ENCODE measurements at places on chromosomes 13 and 19.

DNA sequence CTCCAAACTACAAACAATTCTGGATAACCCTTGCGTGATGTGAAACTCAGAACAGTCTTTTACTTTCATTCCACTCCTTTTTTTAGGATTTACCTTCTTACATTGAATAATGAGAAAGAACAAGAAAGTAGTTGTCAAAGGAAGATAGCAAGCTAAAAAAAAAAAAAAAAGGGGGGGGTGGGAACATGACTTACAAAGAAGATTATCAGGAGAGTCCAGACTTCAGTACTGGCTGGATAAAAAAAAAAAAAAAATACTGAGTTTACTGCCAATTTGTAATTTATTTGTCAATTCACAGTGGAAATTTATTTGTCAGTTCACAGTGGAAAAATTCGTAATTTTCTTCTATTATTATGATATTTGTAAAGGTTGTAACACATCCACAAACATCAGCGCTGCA lies 792.4 kb upstream of the SLITRK5 start:
- no peak for DNase-seq

DNA sequence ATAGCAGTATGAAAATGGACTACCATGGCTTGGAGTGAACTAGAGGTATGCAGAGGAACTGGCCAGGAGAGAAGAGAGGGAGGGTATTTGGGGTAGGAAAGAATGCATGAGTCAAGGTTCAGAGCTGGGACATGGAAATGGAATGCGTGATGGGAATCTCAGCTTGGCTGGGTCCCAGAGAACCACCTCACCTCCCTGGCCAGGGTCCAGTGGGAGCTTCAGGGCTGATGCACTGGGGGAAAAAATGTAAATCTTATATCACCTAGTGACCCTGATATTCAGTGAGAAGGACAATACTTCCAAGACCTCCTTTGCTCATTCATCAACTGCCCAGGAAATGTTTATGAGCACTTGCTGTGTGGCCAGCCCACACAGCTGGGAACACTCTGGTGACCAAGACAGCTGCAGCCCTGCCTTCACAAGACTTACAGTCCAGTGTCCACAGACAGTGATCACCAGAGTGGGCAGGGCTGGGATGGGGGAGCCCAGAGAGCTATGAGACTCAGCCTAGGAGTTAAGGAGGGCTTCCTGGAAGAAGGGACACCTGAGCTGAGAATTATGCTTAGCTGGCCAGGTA lies 12.8 kb downstream of the IGSF23 start:
- DNase-seq = no peak

DNA sequence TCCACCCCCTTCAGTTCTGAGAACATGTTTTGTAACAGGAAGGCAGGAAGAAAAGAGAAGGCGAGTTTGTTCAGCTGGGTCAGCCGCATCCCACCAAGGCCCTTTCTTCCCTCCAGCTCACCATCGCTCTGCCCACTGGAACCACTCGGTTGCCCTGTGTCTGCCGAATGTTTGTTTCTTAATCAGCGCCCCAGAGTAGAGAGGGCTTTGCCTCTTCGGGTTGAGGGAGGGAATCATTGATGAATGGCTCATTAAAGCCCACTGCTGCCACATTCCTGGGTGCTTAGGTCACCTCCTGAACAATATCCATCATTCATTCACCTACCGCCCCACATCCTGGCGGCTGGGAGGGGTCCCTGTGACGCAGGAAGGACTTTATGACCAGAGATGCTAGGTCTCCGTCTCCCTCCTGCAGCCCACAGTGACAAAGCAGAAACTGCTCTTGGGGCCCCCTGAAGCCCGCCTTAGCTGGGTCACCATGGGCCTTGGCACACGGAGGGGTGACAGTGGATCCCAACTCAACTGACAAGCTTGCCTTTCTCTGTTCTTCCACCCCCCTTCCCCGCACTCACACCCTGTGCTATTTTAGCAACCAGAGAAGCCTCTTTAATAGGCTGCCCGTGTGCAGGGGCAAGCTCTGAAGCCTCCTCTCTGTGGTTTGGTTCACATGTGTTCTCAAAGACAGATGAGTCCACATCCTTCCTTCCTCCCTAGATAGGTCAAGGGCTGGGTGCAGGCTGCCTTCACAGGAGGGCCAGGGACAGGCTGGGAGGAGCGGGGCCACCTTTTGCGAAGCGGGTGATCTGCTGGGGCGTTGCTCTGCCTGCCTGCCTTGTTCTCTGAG lies 46.2 kb downstream of the ACTN4 start:
- peak; percentile 71 for DNase-seq

DNA sequence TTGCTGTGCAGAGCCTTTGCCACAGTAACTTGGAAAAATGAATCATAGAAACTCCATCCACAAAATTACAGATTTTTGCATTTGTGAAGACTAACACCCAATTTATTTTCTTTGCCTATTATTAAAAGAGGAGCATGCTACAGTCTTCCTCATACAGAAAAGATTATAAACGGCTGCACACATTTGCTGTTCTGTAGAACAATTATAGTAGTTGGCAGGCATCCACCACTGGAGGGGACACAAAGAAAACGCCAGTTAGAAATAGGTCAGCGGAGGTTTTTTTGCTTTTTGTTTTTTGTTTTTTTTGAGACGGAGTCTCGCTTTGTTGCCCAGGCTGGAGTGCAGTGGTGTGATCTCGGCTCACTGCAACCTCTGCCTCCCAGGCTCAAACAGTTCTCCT lies 51.6 kb downstream of the SACS start:
- DNase-seq = no peak

DNA sequence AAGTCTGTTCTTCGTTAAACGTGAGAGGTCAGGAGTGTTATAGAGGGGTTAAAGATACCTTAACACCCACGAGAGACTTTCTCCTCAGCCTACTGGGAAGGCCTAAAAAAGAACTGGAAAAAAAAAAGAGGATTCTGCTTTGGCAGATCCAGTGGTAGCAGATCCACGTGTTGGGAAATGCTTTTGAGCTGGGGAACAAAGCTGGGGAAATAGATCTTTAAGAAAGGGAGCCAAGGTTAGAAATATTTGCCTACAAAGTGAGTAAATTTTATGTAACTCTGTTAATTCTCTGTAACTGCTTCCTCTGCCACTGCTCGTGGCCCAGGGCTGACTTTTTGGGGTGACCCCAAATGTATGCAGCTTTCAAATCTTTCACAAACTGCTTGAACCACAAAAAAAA lies 11.7 kb downstream of the RFX2 start:
- no peak for DNase-seq

- DNase-seq = no peak
These were observed 4.0 kb upstream of the MCF2L start for GRCh38 chr13:112964971-112965492.

DNA sequence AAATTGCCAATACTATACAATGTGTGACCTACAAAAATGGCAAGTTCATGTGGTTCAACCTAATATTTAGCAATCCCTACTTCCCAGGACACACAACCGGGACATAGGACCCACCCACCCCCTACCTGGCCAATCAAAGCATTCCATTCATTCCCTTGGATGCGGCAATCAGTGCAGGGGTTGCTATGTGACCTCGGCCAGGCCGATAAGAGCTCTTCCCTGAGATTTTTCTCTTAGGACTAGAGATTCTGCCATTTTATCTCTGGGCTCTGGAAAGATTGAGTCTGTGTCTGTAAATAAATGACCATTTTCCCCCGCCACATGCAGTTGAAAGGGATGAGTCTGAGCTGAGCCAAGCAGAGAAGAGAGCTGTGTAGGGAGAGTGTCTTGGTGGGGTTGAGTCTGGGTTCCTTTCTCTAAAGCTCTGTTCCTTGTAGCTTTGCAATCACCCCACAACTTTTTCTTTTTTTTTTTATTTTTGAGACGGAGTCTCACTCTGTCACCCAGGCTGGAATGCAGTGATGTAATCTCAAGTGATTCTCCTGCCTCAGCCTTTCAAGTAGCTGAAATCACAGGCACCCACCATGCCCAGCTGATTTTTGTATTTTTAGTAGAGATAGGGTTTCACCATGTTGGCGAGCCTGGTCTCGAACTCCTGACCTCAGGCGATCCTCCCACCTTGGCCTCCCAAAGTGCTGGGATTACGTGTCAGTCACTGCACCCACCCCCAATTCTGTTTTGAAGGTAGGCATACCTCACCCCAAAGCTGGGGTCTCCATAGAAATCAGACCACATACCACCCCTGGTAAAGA lies 7.4 kb downstream of the IFNL1 start:
- no peak for DNase-seq

GRCh38 chr13:113023694-113024430 lies 54.8 kb downstream of the MCF2L start:
- DNase-seq = no peak

GRCh38 chr13:27535546-27535945 lies 84.8 kb downstream of the LNX2 start:
- DNase-seq = no peak

- no peak for DNase-seq
These were observed 41.6 kb downstream of the MYO9B start for GRCh38 chr19:17116996-17117702.

GRCh38 chr13:47665043-47665442 lies 336.0 kb downstream of the SUCLA2 start:
- no peak for DNase-seq

GRCh38 chr19:13077240-13077639 lies 25.4 kb downstream of the LYL1 start:
- DNase-seq = no peak

GRCh38 chr13:52793515-52794061 lies 54.0 kb upstream of the CNMD start:
- DNase-seq = no peak

DNA sequence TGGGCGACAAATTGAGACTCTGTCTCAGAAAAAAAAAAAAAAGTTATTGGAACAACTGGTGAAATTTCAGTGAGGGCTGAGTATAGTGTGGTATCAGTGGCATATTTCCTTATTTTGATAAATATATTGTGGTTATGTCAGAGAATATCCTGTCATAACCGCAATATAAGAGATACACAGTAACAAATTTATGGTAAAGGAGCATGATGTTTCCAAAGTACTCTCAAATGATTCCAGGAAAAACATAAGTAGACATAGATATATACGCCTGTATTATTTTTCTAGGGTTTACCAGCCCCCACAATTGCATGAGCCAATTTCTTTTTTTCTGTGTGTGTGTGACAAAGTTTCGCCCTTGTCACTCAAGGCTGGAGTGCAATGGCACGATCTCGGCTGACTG lies 5.7 kb upstream of the C5AR1 start:
- DNase-seq = no peak

DNA sequence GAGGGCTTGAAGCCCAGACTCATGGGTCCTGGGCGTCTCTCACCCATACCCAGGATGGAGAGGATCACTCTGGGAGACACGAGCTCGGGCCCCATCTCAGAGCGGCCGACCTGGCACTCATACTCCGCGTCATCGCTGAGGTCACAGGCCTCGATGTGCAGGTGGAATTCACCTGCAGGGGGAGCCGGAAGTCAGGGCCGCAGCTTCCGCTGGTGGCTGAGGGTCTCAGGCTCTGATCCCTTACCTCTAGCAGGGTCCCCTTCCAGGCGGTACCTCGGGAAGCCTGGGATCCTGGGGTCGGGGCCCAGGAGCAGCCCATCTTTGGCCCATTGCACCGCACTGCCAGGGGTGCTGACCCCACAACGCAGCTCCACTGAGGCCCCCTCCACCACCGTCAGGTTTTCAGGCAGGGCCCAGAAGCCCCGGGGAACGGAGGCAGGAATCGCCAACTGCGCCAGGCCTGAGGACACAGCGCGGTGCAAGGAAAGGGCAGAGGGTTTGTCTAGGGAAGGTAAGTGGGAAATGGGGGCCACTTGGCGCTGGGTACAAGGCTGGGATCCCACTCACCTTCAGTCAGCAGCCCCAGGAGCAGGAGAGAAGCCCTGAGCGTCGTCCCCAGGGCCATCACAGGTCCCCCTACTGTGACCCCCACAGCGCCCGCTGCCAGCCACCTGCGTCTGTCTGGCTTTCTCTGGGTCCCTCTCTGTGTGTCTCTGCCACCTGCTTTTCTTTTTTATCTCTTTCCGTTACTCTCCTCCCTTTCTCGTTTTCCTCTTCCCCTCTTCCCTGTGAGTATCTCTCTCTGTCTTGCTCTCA lies 883 bp downstream of the NPHS1 start:
- DNase-seq = no peak

DNA sequence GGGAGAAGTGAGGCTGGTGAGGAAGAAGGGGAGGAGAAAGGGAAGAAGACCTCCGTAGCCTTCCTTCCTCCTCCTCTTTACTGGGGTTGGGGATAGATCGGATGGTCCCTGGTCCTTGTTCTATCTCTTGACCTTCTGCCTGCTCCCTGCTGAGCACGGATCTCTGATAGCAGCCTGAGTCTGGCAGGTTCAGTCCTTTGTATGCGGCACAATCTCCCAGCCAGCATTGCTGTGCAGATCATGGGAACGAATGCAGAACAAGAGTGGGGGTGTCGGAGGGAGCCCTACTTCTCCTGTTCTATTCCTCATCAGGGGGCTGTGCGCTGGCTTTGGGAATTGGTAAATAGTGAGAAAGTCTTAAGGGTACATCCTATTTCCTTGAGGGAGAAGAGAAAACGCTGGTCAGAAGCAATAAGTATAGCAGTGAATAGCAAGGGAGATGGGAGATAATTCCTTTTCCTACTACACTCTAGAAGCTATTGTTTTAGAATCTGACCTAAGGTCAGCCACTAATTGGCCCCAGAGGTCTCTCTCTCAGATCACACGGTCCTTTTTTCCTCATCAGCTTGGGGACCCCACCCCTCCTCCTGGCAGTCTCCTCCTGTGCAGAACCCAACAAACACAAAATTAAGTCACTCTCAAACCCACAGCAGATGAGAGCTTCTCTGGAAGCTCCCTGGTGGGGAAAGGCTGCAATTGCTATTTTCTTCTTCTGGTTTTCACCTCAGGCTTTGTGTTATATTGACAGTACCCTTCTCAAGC lies 41.0 kb downstream of the KL start:
- no peak for DNase-seq

DNA sequence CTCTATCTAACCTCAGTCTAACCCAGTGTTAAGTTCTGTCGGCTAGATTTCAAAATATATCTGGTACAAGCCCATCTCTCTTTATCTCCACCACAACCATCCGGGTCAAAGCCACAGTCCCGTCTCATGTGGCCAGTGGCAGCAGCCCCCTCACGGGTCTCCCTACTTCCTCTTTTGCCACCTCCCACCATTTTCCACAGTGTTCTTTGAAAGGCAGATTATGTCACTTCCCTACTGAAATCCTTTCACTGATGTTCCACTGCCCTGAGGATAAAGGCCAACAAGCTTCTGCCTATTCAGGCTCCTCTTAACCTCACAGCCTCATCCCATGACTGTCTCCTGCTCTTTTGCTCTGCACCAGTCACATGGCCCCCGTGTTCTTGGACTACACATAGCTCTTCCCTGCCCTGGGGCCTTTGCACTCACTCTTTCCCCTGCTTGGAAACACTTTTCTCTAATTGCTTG lies 117.2 kb downstream of the UBL3 start:
- no peak for DNase-seq

- DNase-seq = no peak
These were observed 331.8 kb upstream of the KLF12 start for GRCh38 chr13:74466020-74466419.

Data from CD4-positive, alpha-beta T cell treated with Interleukin-10 for 1 hour (primary cell).